Kidney tubule cell (primary cell): ENCODE measurements at places on chromosomes 2 and 18.

GRCh38 chr2:118906186-118906585, 35.8 kb upstream of the MARCO start:
- no peak for DNase-seq

- DNase-seq, result no peak
Observed at GRCh38 chr2:176206682-176207081, 18.2 kb downstream of the HOXD1 start.

DNA sequence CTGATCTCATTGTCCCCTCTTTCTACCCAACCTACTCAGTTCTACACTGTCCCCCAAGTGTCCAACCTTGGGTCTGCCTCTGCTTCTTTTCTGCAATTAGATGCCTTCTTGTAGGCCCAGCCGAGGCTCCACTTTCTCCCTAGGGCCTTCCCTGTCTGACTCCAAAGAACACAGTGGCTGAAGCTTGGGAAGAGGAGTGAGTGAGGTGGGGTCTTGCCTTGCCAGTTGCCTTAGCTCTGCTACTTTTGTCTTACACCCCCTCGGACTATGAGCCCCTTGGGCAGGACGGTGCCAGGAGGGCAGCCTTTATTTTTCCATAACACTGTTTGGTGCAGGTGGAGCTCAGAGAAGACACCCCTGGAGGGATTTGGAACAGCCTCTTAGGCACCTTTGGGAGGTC, 345.1 kb downstream of the CYP26B1 start:
- no peak for DNase-seq

DNA sequence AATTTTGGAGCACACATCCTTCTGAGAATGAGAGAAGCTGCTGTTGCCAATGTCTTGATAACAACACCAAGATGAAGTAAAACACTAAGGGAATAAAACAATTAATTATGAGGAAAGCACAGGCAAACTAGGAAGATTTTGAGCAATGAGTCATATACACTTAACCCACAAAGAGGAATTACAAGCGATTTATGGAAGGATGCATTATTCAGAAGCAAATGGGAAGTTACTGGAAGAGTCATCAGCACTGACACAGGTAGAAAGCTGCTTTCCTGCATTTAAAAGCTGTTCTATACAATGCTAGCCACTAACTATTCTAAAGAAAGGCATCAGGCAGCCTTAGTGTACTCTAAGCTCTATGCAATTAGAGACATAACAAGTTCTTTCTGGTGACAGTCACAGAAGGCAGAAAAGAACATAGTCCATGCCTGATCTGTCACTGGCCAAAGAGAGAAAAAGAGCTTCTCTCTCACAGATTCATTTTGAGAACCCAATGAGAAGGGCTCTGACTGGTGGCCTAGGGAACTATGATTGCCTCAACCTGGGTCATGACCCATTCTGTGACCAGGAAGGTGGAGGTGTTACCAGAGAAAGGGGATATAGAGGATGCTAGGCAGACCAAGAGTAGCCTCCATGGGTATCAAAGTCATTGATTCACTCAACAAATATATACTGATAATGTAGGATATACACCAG, 45.4 kb downstream of the M1AP start:
- peak; percentile 64 for DNase-seq

GRCh38 chr2:126662621-126663020, 6.7 kb downstream of the GYPC start:
- DNase-seq, result no peak

DNA sequence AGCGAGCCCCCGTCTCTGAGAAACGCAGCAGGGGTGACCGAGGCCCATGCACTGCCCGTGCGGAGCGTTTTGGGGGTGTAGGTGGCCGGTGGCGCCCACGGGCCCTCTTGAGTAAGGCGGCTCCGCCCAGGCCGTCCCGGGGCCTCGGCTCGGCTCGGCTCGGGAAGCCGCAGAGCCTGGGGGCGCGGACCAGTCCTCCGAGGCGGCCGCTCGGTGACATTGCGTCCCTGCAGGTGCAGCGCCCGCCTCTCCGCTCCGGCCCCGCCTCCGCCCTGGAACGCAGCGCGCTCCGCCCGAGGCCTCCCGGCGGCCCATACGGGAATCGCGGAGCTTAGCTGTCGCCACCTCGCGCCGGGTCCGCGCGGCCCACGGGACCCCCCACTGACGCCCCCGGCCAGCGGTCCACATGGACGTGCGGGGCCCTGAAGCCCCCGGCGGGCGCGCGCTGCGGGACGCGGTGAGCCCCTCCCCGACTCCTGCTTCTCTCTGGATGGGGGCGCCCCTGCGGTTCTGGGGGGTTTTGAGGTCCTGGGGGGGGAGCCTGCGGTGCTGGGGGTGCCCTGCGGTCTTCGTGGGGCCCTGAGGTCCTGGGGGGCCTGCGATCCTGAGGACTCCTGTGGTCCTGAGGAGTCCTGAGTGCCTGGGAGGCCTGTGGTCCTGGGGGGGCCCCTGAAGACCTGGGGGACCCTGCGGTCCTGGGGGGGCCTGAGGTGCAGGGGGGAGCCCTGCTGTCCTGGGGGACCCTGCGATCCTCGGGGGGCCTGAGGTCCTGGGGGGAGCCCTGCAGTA, at the start of gene HSBP1L1:
HSBP1L1 (plus strand) TSS at position 314 of the 789 bp plus-strand sequence; CDS start at position 407, 93 bp downstream.
- DNase-seq, result peak; percentile 83

GRCh38 chr2:121993682-121994081, 238.2 kb downstream of the TSN start:
- DNase-seq, result no peak

- peak; percentile 4 for DNase-seq
Observed at GRCh38 chr2:36253086-36253485, 102.5 kb upstream of the CRIM1 start.

DNA sequence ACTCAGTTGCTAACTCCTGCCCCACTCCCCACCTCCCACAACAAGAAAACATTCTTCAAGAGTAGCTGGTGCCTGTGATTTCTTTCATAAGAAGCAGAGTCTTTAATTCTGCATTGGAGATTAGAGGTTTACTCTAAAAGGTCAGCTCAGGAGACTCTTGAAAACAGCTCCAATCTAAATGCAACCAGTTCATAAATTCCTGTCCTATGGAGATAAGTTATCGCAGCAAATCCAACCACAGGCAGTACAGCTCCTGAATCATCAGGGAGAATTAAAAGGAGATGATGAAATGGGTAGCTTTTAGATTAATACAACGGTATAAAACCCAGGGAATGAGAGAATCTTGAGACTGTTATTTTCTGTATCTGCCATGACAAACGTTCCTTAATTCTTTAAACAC, 130.7 kb downstream of the SOCS6 start:
- DNase-seq, result peak; percentile 25

DNA sequence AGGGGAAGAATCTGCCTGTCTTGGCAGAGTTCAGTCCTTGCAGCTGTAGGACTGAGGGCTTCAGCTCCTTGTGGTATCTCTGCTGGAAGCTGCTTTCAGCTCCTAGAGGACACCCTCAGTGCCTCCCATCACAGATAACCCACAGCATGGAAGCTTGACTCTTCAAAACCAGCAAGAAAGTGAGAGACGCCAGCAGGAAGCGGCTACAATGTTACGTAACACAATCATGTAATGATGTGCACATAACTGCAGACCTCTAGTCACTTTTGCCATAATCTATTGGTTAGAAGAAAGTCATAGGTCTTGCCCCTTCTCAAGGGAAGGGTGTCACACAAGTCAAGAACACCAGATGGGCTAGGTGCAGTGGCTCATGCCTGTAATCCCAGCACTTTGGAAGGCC, 69.1 kb upstream of the AFF3 start:
- no peak for DNase-seq

- DNase-seq, result peak; percentile 20
Observed at GRCh38 chr18:78632111-78632541, 347.5 kb upstream of the SALL3 start.

GRCh38 chr18:37309059-37309458, 256.5 kb downstream of the CELF4 start:
- DNase-seq, result peak; percentile 26

DNA sequence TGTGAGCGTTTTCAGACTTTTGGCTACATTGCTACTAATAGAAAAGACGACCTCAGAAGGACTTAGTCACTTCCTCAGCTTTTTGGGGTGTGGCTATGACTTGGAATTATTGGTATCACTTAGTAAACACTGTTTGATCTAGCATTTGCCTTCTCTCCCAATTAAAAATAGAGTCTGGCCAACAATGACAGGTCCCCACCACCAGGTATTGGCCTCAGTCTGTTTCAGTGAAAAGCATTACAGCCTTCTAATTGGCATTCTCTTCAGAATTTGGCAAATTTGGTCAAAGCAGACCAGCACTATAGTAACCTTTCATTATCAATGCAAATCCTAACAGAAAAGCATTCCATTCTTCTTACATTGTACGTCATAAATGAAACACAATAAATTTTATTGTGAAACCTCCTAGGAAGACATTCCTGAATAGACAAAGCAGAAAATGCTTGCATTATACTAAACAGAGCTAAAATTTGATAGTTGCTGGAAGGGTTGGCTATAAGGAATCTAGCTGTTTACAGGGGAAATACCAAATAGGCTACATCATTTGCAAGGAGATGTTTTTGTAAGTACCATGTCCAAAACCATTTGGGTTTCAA, 613.9 kb downstream of the IRS1 start:
- DNase-seq, result peak; percentile 36

DNA sequence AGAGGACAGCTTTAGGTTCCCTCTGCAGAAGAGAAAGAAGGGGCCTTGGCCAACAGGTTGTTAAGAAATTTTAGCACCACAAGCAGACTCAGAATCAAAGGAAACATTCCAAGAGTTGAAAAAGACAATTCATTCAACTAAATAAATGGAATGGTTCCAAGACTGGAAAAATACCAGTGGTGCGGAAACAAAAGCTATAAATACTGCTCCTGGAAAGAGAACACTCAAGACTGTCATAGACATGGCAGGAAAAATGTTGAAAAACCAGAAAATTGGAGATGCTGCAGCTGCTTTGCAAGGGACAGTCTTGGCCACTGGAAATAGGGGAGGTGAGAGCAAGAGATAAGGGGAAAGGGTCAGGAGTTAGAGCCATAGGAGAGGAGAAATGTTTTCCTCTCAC, 312.7 kb upstream of the CYRIA start:
- no peak for DNase-seq

- no peak for DNase-seq
Observed at GRCh38 chr2:135528006-135528405, 3.0 kb downstream of the ZRANB3 start.

DNA sequence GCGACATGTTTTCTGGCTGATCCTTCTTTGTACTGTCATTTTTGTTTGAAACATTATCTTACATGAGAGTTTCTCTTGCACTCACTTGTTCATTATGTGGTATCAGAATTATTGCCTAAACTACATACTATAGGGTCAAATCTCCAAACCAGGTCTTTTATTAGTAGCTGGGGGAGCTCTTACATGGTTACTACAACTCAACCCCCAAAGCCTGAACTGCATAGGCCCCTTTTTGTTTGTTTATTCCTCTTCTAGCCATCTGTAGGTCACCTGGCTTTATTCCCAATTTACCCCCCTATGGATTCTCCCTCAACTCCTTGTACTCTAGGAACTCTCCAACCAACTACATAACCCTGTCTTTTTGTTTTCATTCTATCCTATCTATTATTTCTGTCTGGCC, 46.7 kb downstream of the PUM2 start:
- no peak for DNase-seq

GRCh38 chr2:240728827-240729226, 37.2 kb downstream of the AQP12A start:
- no peak for DNase-seq

DNA sequence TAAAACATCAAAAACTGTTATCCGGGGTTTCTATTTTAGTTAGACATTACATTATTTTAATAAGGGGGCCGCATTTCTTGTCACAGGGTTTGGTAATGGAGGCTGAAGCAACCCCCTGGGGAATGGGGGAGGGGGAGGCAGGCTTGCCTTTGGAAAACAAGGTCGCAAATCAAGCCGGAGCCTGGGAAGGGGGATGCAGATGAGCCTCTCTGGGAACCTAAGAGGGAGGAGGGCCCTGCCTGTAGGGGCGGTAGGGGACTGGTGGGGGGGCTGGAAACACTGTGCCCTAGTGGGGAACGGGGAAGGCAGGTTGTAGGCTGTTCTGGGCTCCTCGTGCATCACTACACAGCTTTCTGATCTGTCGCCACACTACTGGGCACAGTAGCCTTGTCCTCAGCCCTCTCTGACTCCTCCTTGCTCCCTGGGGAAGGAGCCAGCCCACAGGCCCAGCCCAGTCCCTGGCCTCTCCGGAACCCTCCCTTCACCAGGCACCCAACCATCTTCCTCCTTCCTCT, 170.2 kb upstream of the SMAD2 start:
- no peak for DNase-seq
